ENCODE measurements at places on chromosomes 1 and 21.
A peak's percentile ranks its signal among the peaks of the same experiment; 100 is the strongest.

DNA sequence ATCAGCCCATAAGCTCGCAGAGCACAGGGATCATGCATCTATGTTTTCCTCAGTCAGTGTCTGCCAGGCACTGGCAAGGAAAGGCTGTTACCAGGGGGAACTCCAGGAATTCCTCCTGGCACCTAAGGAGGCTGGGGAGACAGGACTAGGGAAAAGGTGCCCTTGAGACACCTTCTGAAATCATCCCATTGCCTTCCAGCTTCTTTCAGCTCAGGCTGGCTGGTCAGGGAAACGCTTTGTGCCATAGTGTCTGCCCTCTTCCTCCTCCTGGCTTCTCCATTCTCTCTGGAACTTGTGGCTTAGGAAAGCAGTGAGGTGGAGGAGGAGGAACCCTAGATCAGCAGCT is 13.8 kb downstream of the LMNA start:
- DNase-seq, result no peak

GRCh38 chr1:30801771-30802198 is 44.2 kb upstream of the LAPTM5 start:
- peak; percentile 78 for DNase-seq

GRCh38 chr1:208264469-208265121 is 20.4 kb upstream of the PLXNA2 start:
- DNase-seq, result no peak

DNA sequence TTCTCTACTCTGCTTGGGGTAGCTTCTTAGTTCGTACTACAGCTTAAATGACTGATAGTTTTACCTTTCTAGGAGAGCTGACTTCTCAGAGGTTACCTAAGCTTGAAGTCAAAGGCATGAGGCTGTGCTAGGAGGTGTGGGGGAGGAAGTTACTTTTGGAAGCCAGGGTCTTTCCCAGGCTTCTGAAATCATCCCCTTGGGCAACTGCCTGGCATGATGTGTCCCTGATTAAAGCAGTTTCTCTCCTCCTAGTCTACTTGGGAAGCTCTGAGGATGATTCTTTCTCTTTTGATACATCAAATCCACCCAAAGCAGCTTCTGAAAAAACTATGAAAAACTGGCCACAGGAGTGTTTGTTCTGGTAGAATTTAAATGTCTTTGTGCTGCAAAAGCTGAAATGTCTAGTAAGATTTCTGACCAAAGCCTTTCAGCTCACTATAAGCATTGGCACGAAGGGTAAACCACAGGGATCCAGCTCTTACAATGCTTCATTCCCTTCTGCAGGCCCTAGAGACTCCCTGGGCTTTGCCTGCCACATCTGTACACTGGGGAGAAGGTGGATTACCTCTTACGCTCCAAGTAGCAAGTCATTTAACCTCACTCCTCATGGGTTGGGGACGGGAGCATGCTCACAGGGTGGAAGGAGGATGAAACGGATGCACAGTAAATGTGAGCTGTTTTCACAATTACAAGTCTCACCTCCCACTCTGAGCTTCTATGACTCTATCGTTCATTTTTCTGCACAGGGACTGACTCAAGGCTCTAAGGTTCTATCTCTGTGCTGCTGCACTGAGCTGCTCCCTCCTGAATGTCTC is 59.6 kb downstream of the RUNX1 start:
- DNase-seq, result no peak

DNA sequence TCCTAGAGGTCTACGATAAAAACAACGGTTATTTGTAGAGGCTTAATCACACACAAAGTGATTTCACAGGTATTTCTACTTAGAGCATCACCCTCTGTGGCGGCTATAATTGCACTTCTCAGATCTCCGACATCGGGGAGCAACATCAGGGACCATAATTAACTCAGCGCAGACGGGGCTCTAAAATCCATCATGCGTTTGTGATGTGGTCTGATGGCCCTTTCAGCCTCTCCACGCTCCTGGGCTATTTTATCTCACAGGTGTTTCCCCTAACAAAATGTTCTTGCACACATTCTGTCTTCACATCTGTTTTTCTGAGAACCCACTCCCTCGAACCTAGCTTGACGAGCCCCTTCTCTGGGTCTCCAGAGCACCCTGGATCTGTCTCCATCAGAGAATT is 146.3 kb upstream of the DUSP10 start:
- no peak for DNase-seq

DNA sequence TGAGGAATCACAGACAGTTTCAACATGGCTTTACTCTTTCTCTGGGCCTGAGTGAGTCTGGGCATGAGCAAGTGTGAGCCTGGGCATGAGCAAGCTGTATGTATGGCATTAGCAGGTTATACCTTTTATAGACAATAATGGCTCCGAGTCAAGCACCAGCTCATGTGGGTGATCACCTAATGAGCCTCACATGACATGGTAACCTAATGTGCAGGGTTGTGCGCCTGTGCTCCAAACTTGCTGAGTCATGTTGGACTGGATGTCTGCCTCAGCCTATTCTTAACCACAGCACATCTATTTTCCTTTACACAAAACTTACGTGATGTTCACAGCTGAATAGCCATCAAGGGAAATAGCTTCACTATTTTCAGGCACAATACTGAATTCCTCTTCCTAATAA is 236.2 kb upstream of the NRIP1 start:
- no peak for DNase-seq

DNA sequence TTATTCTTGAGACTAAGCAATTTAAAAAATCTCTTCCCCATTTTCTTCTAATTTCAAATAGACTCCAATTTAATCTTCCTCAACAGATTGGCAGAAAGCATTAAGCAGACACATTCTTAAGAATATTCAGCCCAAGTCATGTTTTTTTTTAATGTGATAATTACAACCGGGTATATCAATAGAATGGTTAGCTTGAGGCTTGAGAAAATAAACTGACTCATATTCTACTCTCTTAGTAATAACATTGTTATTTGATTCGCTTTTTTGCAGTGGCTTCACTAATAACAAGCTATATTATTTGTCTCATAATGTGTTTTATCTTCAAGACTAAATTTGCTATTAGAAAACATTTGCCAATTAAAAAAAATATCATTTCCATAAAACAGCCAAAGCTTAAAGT is 488.6 kb upstream of the RGS18 start:
- no peak for DNase-seq

- DNase-seq, result no peak
These were observed 62.5 kb downstream of the PEX14 start for GRCh38 chr1:10537082-10537766.

DNA sequence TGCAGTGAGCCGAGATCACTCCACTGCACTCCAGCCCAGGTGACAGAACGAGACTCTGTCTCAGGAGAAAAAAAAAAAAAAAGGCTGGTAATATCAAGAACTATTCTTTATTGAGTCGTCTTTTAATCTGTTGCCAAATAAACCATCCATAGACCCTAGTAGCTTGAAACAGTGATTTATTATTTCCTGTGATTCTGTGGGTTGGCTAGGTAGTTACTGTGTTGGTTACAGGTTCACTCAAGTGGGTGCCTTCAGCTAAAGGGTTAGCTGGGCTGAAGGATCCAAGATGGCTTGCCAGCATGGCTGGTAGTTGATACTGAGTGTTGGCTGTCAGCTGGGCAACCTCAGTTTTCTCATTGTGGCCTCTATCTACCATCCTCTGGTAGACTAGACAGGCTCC is 9.2 kb downstream of the TLCD4 start:
- DNase-seq, result no peak

DNA sequence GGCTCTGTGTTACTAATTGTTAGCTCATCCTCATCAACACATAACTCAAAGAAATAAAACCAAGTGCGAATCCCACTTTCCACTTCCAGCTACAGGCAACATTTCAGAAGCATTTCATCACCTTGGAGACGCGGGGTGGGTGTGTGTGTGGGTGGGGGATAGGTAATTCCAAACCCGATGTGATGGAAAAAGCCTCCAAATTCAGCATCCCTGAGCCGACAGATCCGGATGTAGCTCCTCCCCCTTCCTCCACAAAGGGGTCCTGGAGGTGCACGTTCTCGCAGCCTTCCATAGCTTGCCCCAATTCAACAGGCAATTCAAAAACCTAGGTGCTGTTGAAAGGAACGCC is 486 bp downstream of the HSPA13 start:
- no peak for DNase-seq

GRCh38 chr21:22292144-22292543 is 1293.9 kb downstream of the NCAM2 start:
- no peak for DNase-seq
